Stomach (tissue), 19 donors: ENCODE measurements at places on chromosomes 12 and 14.

GRCh38 chr14:102902086-102902485 is 20.4 kb upstream of the AMN start:
- no peak for DNase-seq

- DNase-seq, result no peak
Observed at GRCh38 chr14:97642631-97643030, 845.4 kb downstream of the VRK1 start.

- DNase-seq, result no peak
Observed at GRCh38 chr14:100725587-100726387, 905 bp upstream of the DLK1 start.

DNA sequence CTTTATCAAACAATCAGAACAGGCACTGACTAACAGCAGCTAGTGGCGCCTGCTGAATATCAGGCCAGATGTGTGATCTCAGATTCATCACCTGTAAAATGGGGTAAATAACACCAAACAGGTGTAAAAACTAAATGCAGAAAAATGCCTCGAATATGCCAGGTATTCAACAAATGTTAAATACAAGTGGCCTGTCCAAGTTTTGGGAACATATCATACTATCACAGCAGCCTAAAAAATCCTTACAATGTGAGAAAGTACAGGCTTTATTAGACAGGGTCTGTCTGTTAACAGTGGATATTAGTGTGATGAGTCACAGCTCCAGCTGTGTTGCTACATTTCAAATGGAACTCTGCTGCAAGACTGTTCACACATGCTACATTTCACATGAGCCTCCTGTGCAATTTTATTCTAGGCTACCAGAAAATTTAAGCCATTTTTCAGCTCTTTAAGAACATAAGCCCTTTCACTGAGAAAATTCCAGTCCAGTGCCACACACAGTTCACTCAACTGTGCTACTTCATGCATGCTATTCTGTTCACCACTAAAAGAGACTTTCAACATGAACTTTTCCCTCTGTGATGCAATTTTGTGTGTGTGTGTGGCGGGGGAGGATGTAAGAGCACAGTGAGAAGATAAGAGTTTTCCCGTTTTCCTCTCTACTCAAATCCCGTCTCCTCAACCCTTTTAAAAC is 56.7 kb downstream of the MSRB3 start:
- peak; percentile 75 for DNase-seq

DNA sequence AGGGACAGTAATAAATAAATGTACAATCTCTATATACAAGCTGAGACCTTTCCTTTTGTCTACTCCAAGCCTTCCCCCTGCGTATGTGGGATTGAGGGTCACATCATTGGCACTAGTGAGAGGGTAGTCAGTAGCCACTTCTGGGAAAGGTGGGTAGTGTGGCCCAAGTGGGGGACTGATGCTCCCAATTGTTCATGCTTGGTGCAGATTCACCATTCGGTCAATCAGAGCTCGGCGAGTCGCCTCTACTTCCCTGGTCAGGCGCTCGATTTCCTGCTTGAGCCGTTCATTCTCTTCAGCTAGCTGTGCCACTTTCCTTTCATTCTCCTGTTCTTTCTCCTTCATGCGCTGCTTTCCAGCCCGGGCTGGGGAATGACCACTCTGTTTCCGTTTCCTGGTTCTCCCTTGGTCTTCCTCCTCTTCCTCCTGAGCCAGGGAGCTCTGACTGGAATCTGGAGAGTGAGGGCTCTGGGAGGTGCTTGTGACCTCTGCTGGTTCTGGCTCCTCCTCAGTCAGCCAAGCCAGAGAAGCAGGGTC is 3.6 kb downstream of the DDIT3 start:
- DNase-seq, result no peak

DNA sequence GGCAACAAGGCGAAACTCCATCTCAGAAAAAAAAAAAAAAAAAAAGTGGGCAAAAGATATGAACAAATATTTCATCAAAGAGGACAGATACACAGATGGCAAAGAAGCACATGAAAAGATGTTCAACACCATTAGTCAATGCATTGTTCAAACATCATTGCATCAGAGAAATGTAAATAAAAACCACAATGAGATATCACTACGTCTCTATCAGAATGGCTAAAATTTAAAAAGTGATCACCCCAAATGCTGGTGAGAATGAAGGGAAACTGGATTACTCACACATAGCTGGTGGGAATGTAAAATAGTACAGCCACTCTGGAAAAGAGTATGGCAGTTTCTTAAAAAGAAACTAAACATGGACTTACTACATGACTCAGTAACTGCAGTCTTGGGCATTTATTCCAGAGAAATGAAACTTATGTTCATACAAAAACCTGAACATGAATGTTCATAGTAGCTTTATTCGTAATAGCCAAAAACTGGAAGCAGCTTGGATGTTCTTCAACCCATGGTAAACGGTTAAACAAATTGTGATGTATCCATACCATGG is 3.6 kb downstream of the L2HGDH start:
- no peak for DNase-seq

DNA sequence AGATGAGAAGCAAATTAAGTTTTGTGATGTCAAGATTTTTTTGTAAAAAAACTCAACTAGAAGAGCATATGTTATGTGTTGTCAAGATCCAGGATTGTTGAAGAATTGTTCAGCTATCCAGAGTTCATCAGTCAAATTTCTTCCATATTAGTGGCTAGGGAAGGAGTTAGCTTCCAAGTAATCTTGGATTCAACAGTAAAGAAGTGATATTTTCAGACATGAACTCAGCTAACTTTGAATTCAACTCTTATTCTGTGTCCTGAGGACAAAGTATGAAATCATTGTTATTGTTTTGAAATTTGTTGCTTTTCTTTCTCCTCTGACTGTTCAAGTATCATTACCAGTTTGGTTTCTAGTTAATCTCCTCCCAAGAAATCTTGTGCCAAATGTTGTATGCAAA is 589.3 kb upstream of the NOVA1 start:
- DNase-seq, result no peak

DNA sequence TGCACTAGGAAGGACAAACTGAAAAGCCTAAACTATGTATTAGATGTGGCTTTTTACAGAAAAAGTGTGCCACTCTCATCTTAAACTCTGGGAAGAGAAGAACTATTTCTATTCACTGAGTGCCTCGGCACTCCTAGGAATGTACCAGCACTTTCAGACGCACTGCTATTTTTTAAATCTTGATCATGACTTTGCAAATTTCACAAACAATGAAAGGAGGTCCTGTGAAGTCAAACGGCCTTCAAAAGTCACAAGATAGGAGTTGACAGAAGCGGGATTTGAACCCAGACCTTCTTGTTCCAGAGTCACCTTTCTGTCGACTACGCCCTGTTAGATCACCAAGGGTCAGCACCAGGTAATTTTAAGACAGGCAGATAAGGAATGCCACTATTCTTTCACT is 365.4 kb downstream of the VRK1 start:
- DNase-seq, result no peak

DNA sequence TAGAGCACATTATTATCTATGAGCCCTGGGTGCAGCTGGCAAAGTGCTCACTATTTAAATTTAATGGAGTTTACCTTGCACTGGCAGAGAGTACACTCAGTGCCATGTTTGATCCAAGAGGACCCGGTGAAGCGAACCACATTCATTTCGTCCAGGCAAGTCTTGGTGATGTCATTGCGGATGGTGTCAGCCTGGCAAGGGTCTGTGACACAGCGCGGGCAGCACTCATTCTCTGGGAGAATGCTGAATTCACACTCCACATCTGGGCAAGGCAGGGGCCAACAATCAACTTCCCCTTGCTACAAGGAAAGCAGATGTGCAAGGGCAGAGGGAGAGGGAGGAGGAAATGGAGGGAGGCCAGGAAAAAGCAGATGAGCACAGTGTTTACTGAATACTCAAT is 356.2 kb downstream of the NELL2 start:
- no peak for DNase-seq

GRCh38 chr12:111022386-111022785 is 102.0 kb upstream of the MYL2 start:
- DNase-seq, result no peak

DNA sequence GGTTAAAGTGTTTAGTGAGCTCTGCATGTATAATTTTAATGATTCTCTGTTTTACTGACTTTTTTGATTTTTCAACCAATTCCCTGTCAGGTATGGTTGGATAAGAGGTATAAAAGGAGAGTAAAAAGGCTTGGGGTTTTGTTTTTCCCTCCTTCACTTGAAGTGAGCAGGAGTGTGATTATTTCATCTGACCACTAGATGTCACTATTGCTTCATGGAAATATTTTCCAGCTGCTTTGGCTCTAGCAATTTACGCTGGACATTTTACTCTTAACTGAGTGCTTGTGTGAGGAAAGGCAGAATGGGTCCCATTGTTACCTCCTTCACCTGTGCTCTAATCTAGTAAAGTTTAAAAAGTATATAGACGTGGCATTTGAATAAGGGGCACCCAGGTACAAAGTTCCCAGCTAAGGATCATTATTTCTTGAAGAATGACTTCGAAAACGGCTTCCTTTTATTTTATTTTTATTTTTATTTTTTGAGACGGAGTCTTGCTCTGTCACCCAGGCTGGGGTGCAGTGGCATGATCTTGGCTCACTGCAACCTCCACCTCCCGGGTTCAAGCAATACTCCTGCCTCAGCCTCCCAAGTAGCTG is 66.5 kb downstream of the TBC1D30 start:
- no peak for DNase-seq

- no peak for DNase-seq
Observed at GRCh38 chr12:65308006-65308405, 29.5 kb downstream of the MSRB3 start.

- DNase-seq, result no peak
Observed at GRCh38 chr12:81340910-81341309, 263.0 kb downstream of the ACSS3 start.

DNA sequence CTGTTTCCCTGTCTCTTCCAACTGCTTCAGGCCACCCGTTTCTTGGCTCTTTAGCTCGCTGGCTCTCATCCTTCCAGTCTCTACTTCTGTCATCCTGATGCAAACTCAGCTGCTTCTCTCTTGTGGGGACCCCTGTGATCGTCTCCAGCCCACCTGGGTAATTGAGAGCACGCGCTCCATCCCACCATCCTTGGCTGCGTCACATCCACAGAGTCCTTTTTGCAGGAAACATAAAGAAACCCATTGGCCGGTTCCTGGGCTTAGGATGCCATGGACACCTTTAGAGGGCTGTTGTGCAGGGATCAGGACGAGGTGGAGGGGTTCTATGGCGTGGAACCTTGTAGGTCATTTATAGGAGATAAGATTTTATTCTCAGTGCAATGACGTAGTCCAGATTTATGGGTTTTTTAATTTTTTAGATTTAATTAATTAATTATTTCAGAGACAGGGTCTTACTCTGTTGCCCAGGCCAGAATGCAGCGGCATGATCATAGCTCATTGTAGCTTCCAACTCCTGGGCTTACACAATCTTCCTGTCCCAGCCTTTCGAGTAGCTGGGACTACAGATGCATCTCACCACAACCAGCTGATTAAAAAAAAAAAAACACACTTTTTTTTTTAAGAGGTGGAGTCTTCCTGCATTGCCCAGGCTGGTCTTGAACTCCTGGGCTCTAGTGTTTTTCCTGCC is 82.6 kb downstream of the CCDC92 start:
- DNase-seq, result no peak

DNA sequence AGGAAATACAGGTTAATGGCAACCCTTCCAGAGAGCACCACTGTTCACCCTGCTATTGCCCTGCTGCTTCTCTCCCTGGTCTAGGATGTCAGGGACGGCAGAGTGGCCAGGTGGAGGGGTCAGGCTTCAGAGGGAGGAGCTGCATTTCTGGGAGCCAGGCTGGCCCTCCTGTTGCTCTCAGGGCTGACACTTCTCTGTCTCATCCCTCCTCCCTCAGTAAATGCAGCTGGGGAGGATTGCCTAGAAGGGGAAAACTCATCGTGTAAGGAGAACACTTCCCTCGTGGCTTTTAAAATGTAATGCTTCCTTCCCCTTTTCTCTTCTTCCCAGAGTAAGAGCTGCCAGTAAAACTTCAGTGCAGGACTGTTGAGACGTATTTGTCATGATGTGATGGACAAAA is 20.8 kb downstream of the SUSD6 start:
- DNase-seq, result no peak

- no peak for DNase-seq
Observed at GRCh38 chr14:106838991-106839769, 1312.8 kb downstream of the TMEM121 start.

DNA sequence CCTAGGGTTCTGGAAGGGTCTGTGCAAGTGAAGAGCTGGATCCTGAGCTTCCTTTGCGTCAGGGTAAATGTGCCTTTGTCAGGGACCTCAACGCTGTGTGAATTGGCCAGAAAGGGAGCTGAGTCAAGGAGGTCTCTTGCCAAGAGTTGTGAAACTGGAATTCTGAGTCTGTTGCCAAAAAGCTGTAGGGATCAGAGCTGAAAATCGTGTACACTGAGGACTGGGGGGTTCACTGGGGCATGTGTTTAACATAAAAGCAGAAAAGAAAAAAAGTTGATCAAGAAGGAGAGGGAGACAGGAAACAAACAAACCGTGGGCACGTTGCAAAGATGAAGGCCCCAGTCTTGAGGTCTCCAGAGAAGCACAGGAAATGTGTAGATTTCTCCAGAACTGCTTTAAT is 1081.5 kb downstream of the VRK1 start:
- no peak for DNase-seq

DNA sequence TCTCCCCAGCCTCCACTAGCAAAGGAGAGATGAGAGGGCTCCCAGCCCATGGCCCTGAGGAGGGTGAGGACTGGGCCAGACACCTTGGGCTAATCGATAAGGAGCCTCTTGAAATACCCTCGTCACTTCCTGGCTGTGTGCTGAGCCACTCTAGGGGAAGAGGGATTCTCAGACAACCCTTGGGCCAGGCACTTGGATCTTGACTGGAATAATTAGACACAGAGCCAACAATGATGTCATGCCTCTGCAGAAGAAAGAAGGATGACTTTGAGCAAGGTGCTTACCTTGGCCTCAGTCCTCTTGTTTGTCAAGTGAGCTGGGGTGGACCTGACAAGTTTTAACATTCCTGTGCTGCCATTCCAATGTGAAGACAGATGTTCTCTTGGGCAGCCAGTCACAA is 83.1 kb downstream of the LRRC74A start:
- no peak for DNase-seq

- DNase-seq, result no peak
Observed at GRCh38 chr12:96396914-96397313, 3.3 kb downstream of the CDK17 start.

DNA sequence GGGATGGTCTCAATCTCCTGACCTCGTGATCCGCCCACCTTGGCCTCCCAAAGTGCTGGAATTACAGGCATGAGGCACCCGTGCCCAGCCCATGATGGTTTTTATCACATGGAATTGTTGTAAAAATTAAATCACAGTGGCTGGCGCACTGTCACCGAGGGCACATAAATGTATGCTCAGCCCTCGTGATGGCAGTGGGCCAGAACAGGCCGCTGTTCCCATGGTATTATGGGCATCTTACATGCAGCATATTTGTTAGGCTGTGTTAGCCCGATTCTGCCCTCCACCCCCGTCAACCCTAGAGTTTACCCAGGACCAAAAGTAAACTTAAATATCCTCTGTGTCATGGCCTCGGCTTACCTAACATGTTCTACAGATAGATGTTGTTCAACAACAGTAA is 48.6 kb downstream of the GPR68 start:
- DNase-seq, result no peak

- DNase-seq, result no peak
Observed at GRCh38 chr12:31578632-31579031, 12.3 kb downstream of the DENND5B start.
